NCI-H2029 treated with DMSO at 0.1 percent for 48 hours (cell line): ENCODE measurements at places on chromosomes 7 and 10.

DNA sequence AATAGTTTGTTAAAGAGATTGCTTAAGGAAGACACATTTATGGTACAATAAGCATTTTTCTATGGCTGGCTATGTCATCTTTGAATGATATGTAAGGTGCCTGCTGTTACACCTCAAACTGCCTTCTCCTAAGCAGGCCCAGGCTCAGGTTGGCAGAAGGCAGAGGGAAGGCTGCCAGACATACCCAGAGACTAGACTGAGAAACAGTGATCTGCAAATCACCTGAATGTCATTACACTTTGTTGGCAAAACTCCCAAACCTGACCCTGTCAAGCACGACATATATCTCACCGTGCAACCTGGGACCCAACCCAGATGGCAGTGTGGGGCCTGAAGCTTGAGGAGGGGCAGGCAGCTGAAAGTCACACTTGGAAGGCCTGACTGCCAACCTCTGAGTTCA, 136.6 kb upstream of the TARP start:
- peak; percentile 52 for DNase-seq

DNA sequence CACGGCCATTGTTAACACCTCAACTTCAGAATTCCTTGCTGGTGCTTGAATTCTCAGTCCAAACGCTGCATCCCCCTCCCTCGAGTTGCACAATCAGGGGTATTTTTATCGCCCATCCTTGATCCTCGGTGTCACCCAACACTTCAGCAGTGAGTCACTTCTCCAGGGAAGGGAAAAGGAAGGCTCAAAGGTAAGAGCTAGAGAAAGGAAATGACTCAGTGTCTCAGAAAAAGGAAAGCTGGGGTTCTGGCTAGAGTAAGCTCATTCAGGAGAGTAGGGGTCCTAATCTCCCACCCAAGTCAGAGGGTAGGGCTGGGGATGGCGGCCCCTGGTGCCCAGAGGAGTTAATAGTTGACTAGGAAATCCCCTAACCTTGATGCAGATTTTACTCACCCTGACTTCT, 39.8 kb upstream of the TRIM8 start:
- no peak for DNase-seq

DNA sequence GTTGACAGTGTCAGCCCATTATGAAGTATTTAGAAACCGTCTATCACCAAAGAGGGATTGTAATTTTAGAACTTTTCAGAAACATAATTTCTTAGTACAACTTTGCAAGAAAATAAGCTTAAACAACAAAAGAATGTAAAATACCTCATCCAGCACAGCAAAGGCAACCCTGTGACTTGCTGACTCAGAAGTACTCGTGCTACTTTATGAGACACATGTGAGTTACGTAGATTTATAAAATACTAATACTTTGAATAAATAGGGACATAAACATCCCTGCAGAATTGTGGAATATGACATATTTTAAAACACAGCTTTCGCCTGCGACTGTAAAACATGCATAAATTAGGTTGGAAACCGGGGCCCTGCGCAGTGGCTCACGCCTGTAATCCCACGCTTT, 739.7 kb upstream of the ANKRD30A start:
- DNase-seq: no peak

DNA sequence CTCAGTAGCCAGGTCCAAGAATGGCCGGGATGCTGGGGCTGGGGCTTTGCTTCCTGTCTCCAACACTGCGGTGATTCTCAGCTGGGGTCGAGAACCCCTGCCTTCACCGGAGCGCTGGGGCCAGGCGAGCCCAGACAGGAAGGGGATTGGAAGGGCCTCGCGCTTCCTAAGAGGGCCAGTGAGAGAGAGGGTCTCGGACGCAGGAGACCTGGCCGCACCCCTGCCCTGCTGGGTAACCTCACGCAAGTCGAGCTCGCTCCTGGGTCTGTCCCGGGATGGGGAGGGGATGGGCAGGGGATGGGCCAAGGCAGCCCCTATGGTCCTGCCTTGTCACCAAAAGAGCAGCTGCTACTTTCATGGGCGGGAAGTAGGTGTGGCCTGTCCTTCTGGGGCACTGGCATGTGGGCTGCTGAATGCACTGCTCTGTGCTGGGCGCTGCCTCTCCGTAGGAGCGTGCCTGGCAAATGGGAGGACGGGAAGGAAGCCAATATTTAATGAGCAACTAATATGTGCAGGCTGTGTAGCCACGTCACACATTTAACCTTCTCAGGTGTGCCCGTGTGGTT, 20.0 kb downstream of the KCNK18 start:
- no peak for DNase-seq

DNA sequence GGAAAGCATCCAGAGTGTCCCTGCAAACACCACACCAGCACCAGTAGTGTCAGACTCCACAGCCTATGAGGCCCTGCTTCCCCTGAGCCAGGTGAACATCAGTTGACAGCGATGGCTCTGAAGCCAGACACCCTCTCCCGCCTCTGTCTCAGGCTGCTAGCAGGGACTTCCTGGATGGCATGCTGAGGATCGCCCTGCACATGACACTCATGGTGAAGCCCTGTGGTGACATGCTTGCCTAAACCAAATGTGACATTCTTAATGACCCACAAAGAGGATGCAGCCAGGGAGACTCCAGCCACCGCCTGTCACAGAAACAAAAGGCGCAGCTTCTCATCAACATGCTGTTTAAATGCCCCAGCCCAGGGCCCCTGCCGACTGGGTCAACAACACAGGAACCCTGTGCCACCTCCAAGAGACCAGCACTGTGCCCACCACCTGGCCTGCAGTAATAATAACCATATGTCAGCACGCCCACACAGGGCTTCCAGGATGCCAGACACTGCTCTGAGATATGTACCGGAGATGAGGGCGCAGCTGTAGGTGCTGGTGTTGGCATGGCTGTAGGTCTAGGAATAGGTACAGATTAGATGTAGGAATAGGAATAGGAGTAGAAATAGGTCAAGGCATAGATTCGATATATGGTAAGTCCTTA, 81.3 kb downstream of the GRID1 start:
- no peak for DNase-seq

GRCh38 chr10:113441220-113441619, 111.6 kb upstream of the HABP2 start:
- no peak for DNase-seq

DNA sequence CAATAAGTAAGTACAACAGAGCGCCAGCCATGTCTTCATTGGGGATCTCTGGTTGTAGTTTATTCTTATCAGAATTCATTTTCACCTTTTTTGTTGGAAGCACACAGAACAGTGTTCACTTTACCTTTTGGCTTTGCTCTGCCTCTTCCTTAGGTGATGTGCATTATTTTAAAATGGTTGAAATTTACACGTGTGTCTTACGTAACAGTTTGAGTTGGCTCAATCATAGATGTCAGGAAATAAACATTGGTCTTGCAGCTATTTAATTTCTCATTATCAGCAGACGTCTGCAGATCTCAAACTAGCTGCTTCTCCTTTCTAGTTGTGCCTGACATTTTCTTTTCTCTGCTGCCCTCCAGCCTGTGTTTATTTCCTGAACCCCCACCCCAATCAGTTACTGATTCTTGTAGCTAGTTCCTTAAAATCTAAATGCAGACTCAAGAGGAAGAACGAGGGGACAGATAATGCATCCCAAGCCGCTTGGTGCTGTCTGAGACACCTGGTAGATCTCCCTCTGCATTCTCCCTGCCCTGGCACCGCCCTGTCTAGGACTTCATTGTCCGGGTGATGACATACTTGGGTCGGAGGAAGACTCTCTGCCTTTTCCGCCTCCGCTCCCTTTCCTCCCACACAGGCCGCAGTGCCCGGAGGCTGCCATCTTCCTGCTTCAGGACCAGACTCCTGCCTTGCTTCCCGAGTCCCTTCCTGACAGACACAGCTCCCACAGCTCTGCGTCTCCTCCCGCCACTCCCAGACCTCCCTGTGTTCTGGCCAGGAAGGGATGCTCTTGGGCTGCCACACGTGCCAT, 108.2 kb downstream of the ANKRD61 start:
- DNase-seq: no peak

DNA sequence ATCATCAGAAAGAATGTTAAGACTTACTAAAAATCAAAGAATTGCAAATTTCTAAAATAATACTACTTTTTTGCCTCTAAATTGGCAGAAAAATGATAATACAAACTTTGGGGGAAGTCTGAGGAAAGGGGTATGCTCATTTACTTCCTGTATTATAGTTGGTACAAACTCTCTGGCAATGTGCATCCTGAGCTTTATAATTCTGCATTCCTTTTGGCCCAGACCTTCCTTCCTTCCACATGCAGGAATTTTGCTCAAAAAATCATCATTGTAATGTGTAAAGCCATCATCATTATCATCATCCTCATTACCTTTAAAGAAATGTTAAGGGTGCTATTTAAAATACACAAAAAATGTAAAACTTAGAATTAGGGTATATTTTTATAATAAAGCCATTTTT, 148.5 kb downstream of the ZNF438 start:
- DNase-seq: no peak

DNA sequence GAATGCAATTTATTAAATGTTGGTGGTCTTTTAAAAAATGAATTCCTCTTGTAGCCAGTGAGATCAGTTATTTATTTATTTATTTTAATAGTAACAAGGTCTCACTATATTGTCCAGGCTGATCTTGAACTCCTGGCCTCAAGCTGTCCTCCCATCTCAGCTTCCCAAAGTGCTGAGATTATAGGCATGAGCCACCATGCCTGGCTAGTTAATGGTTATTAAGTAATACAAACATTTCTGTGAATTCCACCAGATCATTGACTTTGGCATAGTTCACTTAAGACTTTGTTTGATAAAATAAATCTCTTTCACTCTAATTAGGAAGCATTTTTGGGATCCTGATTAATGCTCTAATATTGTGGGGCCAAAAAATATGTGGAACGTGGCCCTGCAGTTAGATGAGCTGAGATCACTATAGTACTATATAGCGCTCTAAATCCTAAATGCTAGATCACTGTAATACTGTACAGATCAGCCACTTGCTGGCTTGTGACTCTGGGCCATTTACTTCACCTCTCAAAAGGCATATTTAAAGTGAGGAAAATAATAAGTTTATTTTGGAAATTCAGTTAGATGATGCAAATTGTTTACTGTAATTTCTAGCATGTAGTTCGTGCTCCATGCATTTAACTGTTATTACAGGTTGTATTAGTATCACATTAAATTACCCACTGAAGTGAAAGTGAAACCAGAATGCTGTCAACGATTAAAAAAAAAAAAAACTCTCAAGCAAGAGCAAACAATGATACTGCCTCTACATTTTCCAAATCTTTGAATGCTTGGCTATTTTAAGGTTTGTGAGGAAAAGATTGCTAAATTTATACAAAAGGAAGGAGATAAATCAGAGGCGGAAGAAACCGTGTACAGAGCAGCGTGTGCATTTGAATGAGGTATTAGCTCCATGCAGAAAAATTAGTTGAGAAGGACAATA, 15.9 kb upstream of the FAS start:
- no peak for DNase-seq

GRCh38 chr10:12949248-12949647, 52.3 kb downstream of the CCDC3 start:
- no peak for DNase-seq
